ENCODE measurements at places on chromosomes 3 and 15.

- H3K36me3 ChIP-seq: peaks cover 13% of the 10 kb centered on the region
- no peaks in the 10 kb centered on the region for H3K27me3 ChIP-seq
- H3K27ac ChIP-seq: no peak overlapping the region
- H3K4me3 ChIP-seq: no peak overlapping the region
Observed at GRCh38 chr3:107581230-107581629, 58.5 kb downstream of the BBX start.

DNA sequence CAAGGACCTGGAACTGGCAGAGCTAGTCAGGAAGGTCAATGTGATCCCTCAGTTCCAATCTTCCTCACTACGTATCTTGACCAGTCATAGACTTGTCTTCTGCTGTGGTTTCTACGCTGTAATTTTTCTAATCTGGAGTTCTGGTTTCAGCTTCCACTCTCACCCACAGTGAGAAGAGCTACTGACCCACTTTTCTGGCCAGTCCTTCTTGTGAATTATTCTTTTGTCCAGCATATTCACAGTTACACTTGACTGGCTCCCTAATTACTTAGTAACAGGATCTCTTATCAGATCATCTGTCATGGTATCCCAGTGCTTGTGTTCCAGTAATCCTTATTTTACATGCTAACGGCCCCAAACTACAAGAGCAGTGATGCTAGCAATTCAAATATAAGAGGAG lies 72.4 kb upstream of the MME start:
- H3K4me3 ChIP-seq: no peak overlapping the region
- DNase-seq: no peak
- no peaks in the 10 kb centered on the region for H3K36me3 ChIP-seq
- no peaks in the 10 kb centered on the region for H3K27me3 ChIP-seq
- H3K27ac ChIP-seq: no peak overlapping the region

DNA sequence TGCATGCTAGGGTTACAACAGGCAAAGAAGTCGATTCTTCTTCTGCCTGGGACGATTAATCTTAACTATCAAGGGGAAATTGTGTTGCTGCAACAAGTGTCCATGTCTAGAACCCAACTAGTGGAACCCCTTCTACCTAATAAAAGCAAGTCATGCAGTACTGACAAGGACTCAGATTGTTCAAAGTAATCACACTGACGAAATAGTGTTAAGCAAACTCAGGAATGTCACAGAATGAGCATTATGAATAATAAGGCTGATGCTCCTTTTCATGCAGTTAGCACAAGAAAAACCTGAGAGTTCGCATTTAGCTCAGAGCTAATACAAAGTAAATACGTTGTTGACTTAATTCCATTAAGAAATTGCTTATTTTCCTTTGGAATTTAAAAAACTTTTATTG lies 47.5 kb upstream of the TRIM42 start:
- H3K4me3 ChIP-seq: no peak overlapping the region
- peaks cover 68% of the 10 kb centered on the region for H3K4me1 ChIP-seq
- no peak for DNase-seq
- H3K36me3 ChIP-seq: no peaks in the 10 kb centered on the region

GRCh38 chr15:51349156-51349844 lies 7.8 kb downstream of the GLDN start:
- H3K27me3 ChIP-seq: peaks cover 50% of the 10 kb centered on the region
- H3K27ac ChIP-seq: no peak overlapping the region
- DNase-seq: no peak
- no peak overlapping the region for H3K4me3 ChIP-seq

- no peak overlapping the region for H3K4me3 ChIP-seq
- no peak overlapping the region for H3K27ac ChIP-seq
Observed at GRCh38 chr3:24174614-24175013, 229.5 kb downstream of the NR1D2 start.

- H3K36me3 ChIP-seq: no peaks in the 10 kb centered on the region
- no peaks in the 10 kb centered on the region for H3K4me1 ChIP-seq
- no peak overlapping the region for H3K4me3 ChIP-seq
- DNase-seq: no peak
Observed at GRCh38 chr3:48338635-48339034, 5.2 kb upstream of the SPINK8 start.

Data from osteocyte (in vitro differentiated cells).